NCI-H1092 treated with DMSO at 0.1 percent for 48 hours (cell line): ENCODE measurements at places on chromosomes 5 and 9.

GRCh38 chr9:123508048-123508447 is 152.1 kb downstream of the CRB2 start:
- no peak for DNase-seq

GRCh38 chr9:122134822-122135528 is 24.6 kb downstream of the NDUFA8 start:
- no peak for DNase-seq

GRCh38 chr5:123112196-123112595 is 23.2 kb downstream of the PRDM6 start:
- DNase-seq, result no peak

DNA sequence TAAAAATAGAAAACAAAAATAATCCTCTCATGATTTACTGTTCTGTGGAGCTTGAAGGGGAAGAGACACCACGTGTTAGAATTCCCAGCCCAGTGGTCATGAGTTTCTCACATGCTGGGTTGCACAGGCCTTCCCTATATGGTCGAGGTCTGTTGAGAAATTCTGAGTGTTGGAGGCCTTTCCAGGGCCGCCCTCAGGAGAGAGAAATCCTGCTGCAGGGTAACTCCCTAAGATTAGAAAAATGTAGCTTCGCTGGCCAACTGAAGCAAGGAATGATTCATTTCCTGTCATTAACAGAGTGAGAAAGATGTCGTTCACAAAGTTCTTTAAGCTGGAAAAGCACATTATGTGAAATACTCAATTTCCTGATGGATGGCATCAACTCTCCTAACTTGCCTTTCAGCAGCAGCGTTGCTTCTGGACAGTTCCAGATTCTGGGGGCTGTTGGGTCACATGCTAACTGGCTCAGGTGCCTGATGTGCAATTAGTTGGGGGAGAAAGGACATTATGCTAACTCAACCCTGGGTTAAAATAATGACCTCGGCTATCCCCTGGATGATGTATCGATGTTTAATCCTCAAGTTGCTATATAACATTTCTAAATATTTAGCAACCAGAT is 104.8 kb upstream of the CD180 start:
- no peak for DNase-seq

DNA sequence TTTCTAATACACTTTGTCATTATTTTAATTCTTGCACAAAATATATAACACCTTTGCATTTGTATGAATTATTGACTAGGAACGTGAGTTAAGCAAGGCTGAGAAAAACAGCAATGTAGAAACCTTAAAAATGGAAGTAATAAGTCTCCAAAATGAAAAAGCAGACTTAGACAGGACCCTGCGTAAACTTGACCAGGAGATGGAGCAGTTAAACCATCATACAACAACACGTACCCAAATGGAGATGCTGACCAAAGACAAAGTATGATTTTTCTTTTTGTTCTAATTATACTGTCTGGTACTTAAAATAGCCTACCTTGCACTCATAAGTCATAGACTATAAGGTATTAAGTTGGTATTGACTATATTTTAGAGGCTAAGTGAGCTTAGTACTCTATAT is 34.4 kb downstream of the RAD50 start:
- DNase-seq, result no peak

- no peak for DNase-seq
These were observed 38.0 kb upstream of the UBTD2 start for GRCh38 chr5:172321593-172321992.

DNA sequence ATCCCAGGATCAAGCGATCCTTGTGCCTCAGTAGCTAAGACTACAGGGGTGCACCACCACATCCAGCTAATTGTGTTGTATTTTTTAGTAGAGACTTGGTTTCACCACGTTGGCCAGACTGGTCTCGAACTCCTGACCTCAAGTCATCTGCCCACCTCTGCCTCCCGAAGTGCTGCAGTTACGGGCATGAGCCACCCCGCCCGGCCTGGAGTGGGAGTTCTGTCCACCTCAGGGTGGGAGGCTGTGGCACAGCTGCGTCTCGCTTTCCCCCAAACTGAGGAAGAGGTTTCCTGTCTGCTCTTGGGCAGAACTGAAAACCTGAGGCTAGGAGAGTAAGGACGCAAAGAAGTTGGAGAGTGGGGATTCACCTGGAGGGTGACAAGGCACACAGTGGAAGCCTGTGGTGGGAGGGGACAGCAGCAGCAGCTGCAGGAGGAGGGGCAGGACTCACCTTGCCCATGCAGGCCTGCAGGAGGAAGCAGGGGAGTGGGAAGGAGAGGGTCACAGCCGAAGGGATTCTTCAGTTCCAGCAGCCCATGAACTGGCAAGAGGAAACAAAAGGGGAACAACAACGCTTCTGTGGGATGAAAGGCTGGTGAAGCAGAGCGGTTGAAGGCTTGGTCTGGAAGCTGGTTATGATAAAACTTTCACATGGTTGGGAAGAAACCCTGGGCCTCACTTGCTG is 181.4 kb downstream of the GAS1 start:
- DNase-seq, result no peak

DNA sequence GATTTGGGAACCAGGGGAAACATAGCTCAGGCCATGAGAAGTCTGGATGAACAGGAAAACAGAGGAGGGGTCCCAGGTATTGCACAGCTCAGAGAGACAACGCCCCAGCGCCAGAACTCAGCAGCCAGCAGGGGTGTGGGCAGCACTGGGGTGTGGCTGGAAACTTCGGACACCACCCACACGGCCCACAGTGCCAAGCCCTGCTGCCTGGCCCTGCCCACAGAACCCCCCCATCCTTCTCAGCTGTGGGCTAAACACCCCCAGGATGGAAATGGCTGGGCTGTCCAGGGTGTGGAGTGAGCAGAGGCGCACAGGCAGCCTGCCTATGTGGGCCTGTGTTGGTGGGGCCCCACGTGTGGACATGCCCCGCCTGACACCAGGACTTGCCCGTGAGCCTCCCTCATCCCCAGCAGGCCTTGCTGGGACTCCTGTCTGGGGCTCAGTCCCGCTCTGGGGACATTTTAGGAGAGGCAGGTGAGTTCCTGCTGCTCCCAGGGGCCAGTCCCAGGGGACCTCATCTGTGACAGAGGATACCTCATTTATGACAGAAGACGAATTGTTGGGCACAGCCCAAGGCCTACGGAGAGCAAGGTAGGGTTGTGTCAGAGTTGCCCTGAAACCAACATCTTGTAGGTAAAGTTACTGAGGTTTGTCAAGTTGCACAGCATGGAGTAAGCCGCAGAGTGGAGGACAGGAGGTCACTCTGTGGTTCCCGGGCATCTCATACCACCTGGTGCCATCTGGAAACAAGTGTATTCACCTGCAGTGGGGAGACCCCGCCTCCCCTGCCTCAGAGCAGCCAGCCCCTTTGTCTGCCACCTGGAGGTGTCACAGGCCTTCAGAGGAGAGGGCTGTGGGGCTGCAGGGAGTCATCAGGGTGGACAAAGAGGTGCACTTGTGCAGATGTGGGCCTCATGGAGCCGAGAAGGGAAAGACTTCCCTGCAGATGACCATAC is 183.2 kb downstream of the AUH start:
- DNase-seq, result no peak

GRCh38 chr9:131095666-131096268 is 564 bp upstream of the AIF1L start:
- no peak for DNase-seq

DNA sequence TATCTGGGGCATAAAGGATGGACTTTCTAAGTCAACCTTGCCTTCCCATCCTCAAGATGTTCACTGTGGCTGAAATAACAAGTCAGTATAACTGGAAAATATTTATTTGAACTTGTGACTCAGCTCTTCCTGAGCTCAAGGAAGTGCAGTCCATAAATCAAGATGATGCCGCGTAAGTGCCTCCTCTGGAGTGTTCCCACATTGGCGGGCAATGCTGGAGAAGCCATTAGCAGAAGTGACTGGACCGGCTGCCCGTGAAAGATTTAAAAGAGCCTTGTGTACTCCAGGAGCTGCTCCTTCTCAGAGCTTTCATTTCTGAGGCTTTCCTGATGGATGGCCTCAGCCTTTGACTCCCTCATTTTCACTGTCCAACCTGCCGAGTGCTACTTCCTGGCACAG is 17.4 kb downstream of the TMOD1 start:
- DNase-seq, result no peak

DNA sequence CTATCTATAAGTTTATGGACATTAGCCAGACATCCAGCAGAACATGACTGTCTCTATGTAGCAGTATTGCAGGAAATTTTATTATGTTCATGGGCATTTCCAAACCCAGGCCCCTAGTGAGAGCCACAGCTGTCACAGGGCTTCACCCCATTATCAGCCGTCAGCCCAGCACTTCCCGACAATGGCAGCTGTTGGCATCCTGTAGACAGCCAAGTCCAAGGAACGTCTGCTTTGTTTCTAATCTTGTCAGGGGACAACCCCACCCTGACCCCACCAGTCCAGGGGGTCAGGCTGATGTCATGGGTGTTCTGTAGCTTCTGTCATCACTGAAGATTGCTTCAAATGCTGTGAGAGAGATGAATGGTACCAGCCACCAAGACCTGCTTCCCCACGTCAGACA is 565.3 kb upstream of the BRINP1 start:
- DNase-seq, result no peak

GRCh38 chr5:67576112-67576511 is 379.5 kb upstream of the CD180 start:
- DNase-seq, result no peak

- no peak for DNase-seq
These were observed 1.9 kb upstream of the ZNF79 start for GRCh38 chr9:127422133-127422782.

DNA sequence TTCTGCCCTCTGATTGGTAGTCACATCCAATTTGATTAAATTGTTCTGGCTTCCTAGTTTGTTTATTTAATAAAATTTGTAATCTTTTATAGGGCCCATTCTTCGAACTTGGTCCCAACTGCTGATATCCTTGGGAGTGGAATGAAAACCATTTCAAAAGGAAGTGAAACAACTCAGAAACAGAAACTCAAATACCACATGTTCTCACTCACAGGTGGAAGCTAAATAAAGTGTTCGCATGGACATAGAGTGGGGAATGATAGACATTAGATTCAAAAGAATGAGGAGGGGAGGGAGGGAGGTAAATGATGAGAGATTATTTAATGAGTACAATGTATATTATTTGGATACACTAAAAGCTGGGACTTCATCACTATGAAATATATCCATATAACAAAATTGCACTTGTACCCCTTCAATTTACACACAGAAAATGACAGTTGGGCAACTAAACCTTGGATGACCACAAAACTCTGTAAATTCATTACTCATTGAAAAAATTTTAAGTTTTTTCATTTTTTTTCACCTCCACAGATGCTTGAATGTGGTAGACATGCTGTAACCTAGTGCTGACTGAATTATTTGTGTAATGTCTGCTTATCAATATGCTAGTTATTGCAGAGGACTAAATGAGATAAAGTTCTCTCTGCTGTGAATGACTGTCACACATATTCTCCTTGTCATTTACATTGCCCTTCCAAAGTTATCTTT is 16.0 kb downstream of the ATP10B start:
- no peak for DNase-seq

DNA sequence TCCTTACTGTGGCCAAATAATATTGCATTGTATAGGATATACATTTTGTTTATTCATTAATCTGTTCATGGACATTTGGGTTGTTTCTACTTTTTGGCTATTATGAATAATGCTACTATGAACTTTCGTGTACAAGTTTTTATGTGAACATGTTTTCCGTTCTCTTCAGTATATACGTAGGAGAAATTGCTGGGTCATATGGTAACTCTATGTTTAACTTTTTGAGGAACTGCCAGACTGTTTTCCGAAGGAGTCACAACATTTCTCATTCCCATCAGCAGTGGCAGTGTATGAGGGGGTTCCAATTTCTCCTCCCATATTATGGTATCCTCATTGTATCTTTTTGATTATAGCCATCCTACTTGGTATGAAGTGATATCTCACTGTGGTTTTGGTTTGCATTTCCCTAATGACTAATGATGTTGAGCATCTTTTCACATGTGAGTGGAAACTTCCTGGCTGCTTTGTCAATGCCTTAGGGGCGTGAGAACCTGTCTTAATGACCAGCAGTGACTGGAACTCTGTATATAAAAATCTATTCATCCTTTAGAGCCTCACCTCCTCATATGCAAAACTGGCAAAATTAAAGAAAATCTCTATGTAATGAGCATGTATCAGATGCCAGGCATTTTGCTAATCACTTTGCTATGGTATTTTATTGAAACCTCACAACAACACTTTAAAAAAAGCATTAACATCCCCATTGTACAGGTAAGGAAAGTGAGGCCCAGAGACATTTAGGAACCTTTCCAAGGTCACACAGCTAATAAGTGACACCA is 47.8 kb upstream of the TGFBR1 start:
- DNase-seq, result no peak

GRCh38 chr5:149279661-149280060 is 8.0 kb downstream of the AFAP1L1 start:
- no peak for DNase-seq

DNA sequence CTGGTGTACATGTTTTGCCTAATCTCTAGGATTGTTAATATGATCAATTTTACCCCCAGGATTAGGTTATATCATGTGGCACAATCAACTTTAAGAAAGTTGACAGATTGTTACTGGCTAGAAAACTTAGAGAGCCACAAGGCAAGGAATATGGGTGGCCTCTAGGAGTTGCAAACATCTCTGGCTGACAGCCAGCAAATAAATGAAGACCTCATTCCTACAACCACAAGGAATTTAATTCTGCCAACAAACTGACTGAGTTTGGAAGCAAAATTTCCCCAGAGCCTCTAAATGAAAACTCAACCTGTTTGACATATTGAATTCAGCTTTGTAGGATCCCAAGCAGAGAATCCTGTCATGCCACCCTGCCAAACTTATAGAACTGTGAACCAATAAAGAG is 196.4 kb upstream of the PTGER4 start:
- DNase-seq, result no peak

GRCh38 chr5:1005249-1005851 is 3.3 kb upstream of the NKD2 start:
- no peak for DNase-seq

- no peak for DNase-seq
These were observed 820.5 kb downstream of the PTPRD start for GRCh38 chr9:9792144-9792857.

GRCh38 chr9:85944672-85945071 is 3.7 kb downstream of the NAA35 start:
- no peak for DNase-seq

DNA sequence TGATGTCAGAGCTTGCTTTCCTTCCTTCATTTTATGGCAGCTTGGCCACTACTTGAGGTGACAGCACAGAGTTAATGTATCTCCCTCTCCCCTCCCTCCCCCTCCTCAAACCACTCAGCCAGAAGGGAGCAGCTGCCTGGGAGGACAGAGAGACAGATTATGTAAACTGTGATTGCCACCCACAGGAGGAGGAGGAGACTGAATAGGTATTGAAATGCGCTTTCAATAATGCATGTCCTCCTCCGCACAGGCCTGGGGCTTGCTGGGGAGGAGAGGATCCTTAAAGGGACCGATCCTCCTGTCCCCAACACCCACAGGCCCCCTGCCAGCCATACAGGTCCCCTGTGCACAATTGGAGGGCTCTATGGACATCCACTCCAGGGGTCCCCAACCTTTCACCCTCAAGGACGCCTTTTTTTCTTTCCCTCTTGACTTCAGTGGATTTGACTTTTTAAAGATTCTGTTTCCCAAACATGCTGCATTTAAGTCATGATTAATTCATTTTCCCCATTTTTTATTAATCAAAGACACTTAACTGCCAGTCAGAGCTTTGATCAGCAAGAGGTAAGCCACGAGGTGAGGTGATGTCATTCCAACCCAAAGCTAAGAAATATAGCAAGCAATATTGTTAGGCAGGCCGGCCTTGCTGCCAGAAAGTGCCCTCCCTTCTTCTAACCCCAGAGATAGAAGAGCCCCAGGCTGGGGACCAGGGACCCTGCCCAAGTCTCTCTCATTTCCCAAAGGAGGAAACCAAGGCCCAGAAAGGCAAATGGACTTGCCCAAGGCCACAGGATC is 47.5 kb upstream of the CPLX2 start:
- DNase-seq, result peak; percentile 52

GRCh38 chr5:108143581-108143980 is 238.3 kb downstream of the FBXL17 start:
- DNase-seq, result no peak
